ENCODE measurements at places on chromosomes 5 and 9.

GRCh38 chr5:3590967-3591900 is 4.4 kb upstream of the IRX1 start:
- no peak for DNase-seq

DNA sequence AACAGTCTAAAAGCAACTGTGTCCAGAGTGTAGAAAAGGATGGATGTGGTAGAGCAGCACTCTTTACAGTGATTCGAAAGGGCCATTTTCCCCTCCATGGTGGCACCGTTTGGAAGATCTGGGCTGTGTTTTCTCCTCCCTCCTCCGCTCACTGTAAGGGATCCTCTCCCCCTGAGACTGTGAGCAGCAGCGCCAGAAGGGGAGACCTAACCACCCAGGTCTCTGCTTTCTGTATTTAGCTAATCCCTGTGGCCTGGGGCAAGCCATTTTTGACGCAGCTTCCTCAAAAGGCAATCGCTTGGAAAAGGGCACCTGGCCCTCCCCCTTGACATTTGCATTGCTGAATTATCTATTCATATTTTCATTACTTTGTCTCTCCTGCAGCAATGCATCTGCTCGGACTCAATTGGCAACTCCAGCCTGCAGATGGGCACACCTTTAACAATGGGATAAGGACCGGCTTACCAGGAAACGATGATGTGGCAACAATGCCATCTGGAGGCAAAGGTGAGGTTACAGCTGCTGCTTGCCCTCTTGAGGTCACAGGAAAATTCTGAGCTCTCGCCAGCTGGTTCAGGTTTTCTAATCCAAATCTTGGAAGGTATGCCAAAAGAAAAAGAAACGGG is 244.3 kb upstream of the WWC1 start:
- no peak for DNase-seq

- no peak for DNase-seq
These were observed 64.9 kb upstream of the MVB12B start for GRCh38 chr9:126261584-126262356.

DNA sequence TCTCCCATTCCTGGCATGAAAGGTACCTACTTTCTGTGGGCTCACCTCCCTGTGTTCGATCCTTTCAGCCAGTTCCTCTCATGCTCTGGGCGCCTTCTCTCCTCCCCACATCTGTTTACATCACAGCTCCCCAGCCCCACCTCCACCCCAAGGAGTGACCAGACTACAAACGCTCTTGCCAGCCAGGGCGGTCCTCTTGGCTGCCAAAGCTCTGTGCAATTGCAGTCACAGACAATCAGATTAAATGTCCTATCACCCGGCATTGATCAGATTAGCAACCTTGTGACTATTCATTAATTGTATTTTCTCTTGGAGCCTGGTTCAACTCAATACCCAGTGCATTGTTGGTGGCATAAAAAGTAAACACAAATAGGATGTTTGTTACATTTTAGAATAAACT is 211.2 kb upstream of the TBCA start:
- no peak for DNase-seq

DNA sequence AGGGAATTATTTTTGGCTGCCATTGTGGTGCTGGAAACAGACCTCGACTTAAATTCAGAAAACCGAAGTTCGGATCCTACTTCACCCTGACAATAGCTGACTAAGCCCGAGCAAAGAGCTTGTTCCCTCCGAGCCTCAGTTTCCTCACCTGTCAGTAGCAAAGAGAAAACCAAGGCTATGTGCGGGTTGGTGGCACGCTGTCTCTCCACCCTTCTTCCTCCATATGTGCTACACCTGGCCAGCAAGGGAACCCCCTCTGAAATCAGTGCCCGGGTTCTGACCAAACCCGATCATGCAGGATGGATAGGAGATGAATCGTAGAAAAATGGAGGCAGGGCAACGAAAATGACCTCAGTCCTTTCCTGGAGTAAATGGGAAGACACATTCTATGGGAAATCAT is 16.7 kb upstream of the MSX2 start:
- no peak for DNase-seq

DNA sequence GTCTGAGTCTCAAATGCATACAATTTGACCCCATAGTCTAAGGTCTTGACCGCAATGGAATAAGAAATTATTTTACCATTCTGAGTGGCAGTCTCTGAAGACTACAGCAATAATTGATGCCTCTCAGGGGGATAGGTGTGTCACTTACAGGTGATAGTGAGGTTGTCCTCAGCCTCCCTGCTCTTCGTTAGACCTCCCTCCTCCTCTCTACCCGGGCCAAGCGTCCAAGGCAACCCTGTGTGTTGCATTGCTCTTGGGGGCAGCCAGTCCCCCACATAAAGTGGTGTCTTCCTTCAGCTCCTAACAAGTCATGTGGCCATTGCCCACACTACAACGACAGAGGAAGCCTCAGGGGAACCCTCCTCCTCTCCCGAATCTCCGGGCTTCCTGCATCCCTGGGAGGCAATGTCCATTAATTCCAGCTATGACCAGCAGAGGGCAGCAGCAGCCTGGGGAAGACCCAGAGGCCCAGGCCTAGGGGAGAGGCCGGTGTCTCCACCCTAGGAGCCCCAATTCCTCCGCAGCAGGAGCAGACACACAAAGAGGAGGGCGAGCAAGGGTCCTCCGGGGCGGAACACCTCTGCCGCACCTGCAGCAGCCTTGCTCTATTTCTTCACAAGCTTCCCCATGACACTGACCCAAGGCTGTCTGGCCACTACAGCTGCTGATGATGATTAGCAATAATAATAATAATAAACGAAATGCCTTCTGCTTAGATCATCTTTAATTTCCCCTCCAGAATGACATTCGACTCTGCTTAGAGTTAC is 134.8 kb downstream of the KCNIP1 start:
- DNase-seq, result no peak

GRCh38 chr5:6649186-6649585 is 15.9 kb downstream of the SRD5A1 start:
- DNase-seq, result no peak

DNA sequence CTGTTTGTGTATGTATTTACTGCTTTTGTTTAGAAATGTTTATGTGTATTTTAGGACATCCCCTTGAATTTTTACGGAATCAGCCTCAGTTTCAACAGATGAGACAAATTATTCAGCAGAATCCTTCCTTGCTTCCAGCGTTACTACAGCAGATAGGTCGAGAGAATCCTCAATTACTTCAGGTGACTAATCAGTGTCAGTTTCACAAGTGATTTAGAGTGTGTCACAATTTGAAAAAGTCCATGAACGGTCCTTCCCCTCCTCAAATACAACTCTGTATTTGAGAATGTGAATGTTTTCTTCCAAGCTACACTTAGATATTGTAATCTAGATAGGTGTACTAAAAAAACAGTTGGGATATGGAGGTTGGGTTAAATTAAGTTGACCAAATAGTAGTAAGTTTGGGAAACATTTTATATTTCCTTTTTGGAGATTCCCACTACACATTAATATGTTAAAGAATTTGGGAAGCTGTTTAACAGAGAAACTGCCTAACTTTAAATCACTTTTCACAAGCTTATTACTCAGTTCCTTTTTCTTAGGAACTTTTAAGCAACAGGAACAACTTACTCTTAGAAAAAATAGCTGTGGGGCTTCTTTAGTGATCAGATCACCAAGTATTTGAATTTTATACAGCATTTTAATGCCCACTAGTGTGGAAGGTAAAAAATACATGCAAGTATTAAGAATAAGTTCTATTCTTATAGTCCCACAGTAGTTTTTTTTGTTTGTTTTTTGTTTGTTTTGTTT is 40.9 kb downstream of the RAD23B start:
- DNase-seq, result no peak

GRCh38 chr5:181164076-181164952 is 16.9 kb downstream of the OR2V2 start:
- DNase-seq, result no peak

GRCh38 chr5:67814569-67815311 is 400.8 kb upstream of the PIK3R1 start:
- DNase-seq, result no peak

DNA sequence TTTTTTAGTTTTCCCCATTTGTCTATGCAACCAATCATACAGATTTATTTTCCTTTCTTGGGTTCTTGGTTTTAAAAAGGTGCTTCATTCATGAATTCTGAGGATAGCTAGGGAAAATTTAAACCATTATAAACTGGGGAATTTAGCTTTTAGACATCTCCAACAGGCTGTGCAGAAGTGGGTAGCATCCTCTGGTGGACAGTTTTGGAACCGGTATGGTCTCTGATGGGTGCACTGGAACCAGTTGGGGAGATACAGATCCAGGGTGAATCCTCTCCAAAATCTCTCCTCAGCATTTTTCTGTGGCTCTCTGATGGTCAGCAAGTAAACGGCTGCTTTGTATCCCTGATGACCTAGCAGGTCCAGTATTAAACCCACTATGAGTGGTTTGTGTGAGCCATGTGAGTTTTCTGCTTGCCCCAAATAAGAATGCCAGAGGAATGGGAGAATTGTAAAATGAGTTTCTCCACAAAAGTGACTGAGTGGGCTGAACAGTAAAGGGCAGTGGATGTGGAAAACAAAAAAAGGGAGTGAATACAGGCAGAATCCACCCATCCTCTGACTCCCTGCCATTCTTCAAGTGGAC is 9.1 kb upstream of the DNAJC25 start:
- DNase-seq, result no peak

DNA sequence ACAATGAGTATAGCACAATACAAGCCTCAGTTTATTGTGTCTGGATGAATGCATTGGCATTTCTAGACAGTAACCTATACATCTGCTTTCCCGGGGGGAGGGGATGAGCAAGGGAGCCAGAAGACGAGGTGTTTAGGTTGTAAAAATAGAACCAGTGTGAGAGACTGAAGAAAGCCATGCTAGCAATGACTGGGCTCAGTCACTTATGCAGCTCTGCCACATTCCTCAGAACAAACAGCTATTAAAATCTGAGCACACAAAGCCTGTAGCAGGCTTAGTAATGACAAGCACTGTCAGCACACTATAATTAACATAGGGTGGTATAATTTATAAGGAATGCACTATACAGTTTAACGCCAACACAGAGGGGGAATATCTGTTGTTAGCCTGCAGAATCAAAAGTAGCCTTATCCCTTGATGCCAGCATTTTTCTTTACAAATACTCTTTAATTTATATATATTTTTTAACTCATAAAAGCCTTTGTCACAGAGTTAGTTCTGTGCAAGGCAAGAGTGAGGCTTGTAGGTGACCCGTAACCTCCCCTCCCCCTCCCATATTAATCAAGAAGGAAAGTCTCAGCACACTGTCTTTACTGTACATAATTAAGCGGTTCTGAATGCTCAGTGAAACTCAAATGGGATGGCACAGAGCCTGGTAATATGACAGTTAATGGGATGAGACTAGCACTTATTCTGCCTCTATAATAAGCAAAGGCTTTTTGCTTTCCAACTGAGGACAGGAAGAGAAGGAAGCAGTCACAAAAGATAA is 295.4 kb downstream of the CSNK1G3 start:
- DNase-seq, result no peak

- DNase-seq, result no peak
These were observed 7.5 kb upstream of the RFK start for GRCh38 chr9:76401580-76402354.

GRCh38 chr9:38652044-38652443 is 31.6 kb upstream of the ANKRD18A start:
- no peak for DNase-seq

GRCh38 chr9:81629440-81629839 is 59.9 kb downstream of the TLE1 start:
- DNase-seq, result no peak

GRCh38 chr9:97561501-97561900 is 60.0 kb downstream of the TMOD1 start:
- DNase-seq, result no peak

DNA sequence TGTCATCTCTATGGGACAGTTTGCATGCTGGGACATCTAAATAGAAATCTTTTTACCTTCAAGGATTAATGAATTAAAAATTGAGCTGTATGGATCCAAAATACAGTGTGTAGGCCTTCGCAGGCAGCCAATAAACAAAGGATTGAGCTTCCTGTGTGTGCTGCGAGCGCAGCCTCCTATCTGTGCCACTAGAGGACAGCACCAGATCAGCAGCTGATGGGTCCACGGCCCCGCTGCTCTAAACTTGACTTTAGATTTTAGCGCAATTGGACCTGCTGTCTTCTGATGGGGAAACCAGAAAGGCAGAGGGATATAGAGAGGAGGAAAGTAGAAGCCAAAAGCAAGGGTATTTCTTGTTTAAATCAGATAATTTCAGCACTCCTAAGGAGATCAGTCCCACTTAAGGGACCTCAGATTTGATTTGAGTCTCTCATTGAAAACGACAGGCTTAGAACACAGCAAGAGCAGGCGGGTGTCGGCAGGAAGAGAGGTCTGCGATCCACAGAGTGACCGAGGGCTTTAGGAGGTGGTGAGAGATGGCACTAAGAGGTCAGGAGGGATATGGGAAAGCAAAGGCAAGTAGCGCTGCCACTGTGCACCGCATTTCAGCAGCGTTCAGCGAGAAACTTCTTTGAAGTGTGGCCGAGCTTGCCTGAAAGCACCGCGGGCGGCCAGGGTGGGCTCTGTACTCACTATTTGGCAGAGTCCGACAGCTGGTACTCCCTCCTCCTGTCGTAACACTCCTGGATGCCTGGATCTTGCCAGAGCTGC is 214.3 kb downstream of the GNA14 start:
- no peak for DNase-seq

- DNase-seq, result no peak
These were observed 137.7 kb upstream of the GRIA1 start for GRCh38 chr5:153352685-153353219.

DNA sequence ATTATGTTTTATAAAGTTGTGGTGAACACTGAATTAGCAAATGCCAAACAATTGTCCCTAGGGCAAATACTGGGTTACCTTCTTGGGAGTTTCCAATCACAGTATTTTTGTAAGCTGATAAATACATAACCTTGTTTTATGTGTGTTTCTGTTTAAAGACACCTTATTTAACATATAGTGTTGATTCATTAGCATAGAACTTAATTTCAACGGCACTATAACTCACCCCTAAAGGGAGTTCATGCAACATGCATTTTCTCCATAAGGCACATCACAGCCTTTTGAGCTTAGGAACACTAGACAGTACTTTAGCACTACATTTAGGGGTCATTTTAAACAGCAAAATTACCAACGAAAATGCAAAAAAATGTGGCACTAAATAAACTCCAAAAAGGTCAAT is 74.2 kb upstream of the TYRP1 start:
- no peak for DNase-seq

DNA sequence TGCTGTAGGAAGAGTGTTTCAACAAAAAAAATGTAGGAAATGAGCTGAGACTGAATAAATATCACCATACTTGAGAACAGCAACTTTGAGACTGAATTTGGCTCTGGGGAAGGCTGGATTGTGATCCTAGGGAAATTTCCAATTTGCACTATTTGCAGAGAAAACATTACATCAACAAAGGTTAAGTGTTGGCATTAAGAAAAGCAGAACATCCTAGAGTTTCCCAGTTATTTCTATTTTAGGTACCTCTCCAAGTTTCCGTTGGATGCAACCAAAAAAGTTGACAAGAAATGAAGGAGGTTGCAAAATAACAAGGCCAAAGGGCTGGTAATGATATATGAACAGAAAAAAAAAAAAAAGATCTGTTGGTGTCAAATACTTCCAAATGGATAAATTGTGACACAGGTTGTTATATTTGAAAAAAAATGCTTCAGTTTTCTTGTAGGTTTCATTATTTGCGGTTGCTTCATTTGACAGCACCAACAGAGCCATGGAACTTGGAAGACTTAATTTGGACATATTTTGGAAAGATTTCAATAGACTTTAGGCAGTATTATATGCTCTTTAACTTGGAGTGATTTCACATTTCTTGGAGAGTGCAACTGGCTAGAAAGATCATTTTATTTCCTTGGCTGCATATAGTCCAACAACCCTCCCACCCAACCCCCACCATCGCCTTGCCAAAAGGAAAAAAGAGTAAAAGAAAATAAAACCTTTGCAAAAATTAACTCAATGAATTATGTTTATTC is 230.8 kb downstream of the ZNF608 start:
- DNase-seq, result no peak

Data from AG04450 (cell line).